ENCODE measurements at places on chromosomes 12 and 14.

GRCh38 chr12:73383584-73384222, 1111.5 kb downstream of the TRHDE start:
- DNase-seq, result no peak

DNA sequence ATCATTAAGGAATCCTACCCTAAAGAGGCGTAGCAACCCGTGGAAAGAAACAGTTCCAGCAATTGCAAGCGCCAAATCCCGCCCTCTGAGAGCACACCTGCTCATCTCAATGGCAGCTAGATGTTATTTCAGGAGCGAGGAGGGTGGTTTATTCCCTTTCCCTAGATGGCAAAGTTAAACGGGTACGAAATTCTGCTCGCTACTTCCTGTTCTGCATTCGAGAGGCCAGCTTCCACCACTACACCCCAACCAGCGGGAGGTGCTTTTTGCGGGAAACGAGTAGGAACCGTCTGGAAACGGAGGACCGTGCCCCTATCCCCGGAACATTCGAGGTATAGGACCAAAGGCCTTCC, 536 bp downstream of the VPS29 start:
- no peak for DNase-seq

DNA sequence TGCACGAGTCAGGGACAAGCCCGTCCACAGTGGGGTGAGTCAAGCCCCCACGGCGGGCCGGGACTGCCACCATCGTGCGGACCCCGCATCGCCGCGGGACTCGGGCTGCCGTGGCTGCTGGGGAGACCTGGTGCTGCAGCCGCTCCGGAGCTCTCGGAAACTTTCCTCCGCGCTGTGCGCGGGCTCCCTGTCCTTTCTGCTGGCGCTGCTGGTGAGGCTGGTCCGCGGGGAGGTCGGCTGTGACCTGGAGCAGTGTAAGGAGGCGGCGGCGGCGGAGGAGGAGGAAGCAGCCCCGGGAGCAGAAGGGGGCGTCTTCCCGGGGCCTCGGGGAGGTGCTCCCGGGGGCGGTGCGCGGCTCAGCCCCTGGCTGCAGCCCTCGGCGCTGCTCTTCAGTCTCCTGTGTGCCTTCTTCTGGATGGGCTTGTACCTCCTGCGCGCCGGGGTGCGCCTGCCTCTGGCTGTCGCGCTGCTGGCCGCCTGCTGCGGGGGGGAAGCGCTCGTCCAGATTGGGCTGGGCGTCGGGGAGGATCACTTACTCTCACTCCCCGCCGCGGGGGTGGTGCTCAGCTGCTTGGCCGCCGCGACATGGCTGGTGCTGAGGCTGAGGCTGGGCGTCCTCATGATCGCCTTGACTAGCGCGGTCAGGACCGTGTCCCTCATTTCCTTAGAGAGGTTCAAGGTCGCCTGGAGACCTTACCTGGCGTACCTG, 1.1 kb downstream of the PDE3A start:
- peak; percentile 86 for DNase-seq

- DNase-seq, result no peak
Observed at GRCh38 chr12:128626808-128627320, 196.9 kb downstream of the SLC15A4 start.

GRCh38 chr14:33992274-33993007, 41.6 kb upstream of the EGLN3 start:
- DNase-seq, result no peak

- peak; percentile 72 for DNase-seq
Observed at GRCh38 chr12:122204167-122205052, 901 bp downstream of the B3GNT4 start.

- DNase-seq, result no peak
Observed at GRCh38 chr14:76868454-76869170, 42.4 kb downstream of the LRRC74A start.

- peak; percentile 49 for DNase-seq
Observed at GRCh38 chr14:85762526-85762925, 232.6 kb downstream of the FLRT2 start.

Data from ecto neural progenitor cell (in vitro differentiated cells).